Epithelial cell of esophagus (primary cell): ENCODE measurements at places on chromosomes 12 and 14.
A peak's percentile ranks its signal among the peaks of the same experiment; 100 is the strongest.

DNA sequence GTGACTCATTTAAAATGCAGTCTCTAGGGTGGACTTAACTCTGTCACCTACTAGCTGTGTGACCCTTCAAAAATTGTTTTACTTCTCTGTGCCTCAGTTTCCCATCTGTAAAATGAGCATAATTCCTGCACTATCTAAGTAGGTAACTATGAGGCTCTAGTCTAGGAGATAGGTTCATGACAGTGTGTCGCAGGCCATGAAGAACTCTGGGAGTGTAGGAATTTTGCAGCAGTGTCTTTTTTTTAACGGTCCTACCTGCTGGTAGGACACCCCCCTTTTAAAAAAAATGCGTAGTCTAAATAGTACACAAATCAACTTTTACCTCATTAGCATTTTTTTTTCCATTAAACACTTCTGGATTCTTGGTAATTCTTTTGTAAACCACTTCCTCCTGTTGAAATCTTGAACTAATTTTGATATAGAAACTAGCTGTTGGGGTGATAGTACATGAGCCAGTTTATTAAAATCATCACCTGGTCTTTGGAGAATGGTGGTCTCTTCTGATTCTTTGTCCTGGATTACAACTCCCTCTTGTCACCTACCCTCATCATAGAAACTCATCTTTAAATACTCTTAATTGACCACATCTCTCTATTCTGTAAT lies 86.0 kb upstream of the SLC38A2 start:
- DNase-seq: no peak

- DNase-seq: peak; percentile 81
Measured at GRCh38 chr12:54603173-54603814, 14.8 kb upstream of the PPP1R1A start.

- DNase-seq: no peak
Measured at GRCh38 chr12:39441189-39441962, 1.5 kb downstream of the KIF21A start.

- DNase-seq: peak; percentile 71
Measured at GRCh38 chr12:69468237-69469026, 1.8 kb upstream of the FRS2 start.

GRCh38 chr14:36627981-36628380 lies 33.7 kb upstream of the PAX9 start:
- DNase-seq: peak; percentile 14

- no peak for DNase-seq
Measured at GRCh38 chr14:104585966-104586697, 6.6 kb downstream of the C14orf180 start.

DNA sequence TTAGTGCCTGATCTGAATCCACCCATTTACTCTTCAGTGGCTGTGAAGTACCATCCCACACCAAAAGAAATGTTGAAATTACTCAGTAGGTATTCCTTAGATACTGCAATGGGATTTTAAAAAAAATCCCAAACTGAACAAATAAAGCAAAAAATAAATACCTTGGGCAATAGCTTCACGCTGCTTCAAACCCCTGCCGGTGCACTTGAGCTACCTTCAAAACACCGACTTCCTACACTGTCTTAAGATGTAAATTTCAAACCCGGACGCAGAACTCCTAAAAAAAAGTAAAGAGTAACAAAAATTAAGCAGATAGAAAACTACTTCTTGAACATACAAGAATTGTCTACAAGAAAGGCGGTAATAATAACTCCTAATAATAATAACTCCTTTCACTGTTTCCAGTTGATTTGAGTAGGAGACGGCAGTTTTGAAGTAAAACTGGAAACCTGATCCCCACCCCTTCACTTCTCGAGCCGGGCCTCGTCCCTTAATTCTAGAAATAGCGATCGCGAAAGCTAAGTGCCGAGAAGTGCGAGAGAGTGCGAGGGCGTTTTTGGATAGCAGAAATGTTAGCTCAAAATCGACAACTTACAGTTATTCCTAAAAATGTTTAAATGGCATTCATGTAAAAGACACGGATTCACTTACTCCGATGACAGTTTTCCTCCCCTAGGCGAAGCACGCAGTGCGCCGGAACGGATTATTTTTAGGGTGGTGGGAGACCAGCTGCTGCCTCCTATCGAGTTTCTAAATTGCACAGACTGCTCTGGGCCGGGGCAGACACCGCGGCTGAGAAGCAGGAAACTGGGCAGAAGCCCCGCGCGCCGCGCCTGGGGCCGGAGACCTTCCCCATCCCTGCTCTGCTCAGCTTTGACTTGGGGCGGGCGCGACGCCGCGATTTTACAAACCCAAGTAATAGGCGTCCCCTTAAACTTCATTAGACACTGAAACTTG lies at the start of gene ABCC9:
ABCC9 (minus strand) TSS at position 878 of the 957 bp plus-strand sequence. CDS start 4,752 bp downstream, outside the sequence.
- DNase-seq: peak; percentile 4

- no peak for DNase-seq
Measured at GRCh38 chr12:132392389-132393244, 63.2 kb upstream of the GALNT9 start.

DNA sequence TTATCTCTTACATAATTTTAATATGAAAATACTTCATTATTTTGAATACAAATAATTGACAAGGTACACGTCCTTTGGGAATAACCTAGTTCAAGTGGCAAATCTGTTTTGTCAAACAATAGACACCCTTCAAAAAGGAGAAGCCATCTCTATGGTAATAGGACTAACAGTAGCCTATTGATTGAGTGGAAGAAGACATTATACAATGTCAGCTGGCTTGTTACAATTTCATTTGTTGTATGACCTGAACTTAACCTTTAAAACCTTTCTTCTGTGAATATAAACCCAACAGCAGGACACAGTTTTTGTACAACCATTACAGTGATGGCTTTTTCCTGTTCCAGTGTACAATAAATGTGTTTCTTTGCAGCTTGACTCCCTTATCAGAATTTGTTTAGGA lies 8.1 kb downstream of the TMEM260 start:
- no peak for DNase-seq

- DNase-seq: peak; percentile 76
Measured at GRCh38 chr14:65206448-65207096, 104.3 kb upstream of the MAX start.

DNA sequence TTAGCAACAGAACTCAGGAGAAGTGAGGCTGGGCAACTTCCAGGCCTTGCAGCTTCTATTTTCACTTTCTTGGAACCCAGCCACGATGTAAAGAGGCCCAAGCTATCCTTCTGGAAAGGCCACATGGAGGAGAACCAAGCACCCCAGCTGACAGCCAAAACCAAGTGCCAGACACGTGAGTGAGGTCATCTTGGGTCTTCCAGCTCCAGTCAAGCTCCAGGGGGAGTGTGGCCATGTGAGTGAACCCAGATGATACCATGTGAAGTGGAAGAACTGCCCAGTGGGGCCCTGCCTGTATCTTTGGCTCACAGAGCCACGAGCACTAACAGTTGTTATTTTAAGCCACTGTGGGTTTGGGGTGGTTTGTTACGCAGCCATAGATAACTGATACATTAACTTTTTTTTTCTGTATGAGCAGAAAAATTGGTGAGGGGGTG lies 126.8 kb upstream of the MAP1LC3B2 start:
- no peak for DNase-seq

- no peak for DNase-seq
Measured at GRCh38 chr14:76125511-76125910, 26.2 kb upstream of the GPATCH2L start.

DNA sequence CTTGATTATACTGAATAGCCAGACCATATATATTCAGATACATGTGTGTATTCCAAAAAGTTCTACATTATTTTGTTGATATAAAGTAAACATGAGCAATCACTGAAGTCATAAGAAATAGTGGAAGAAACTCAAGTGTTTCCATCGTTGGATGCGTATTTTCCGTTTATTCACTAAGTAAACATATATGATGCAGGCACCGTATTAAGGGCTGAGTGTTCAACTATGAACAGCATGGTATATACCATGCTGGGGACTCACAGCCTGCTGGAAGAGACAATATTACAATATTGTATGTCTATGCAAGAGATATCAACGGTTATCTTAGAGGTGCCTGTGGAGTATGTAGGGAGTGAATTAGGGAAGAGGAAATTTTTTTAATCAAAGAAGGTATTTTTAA lies 1.2 kb downstream of the PYROXD1 start:
- peak; percentile 15 for DNase-seq

DNA sequence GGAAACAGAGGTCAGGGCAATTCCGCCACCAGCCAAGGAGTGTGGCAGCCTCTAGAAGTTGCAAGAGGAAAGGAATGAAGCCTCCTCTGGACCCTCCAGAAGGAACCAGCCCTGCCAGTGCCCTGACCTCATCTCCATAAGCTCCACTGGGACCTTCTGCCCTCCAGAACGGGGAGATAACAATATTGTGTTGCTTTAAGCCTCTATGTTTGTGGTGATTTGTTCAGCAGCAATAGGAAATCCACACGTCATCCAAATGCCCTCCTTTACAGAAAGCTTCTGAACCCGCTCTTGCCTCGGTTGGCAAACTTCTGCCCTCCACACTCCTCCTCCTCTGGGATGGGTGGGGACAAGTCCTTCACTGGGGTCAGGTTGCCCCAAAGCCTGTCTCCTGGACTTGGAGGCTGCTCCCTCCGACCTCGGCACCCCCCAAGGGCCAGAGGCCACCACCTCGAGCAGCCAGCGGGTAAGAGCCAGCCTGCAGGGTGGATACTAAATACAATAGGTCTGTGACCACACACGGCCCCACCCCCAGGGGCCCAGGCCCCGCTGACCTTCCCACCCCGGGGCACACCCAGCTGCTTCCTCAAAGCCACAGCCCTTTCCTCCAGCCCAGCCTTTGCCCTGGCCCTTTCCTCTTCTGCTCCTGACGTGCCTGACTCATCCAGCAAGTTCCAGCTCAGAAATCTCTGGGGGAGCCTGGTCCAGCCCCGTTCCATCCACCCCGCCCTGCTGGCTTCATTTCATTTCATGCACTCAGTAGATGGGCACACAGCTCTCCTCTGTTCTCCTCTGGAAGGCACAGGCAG lies 58.7 kb upstream of the NCOR2 start:
- DNase-seq: peak; percentile 62

DNA sequence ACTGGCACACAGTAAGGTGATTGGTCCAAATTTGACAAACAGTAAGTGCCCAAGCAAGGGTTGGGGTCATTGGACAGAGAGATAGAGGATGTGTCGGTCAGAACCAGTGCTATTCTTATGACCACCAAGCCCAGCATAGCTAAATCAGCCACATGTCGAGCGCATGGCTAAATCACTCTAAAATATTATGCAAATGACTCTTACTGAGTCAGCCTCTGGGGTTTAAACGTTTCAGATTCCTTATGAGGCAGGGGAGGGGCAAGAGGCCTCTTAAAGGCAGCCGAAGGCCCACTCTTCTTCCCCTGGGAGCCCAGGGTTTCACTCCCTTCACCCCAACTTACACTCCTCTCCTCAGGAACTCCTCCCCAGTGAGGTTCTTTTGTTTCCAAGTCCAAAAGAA lies 603 bp upstream of the ENDOU start:
- DNase-seq: peak; percentile 61

GRCh38 chr12:108980831-108981618 lies 39.8 kb downstream of the SVOP start:
- DNase-seq: no peak

DNA sequence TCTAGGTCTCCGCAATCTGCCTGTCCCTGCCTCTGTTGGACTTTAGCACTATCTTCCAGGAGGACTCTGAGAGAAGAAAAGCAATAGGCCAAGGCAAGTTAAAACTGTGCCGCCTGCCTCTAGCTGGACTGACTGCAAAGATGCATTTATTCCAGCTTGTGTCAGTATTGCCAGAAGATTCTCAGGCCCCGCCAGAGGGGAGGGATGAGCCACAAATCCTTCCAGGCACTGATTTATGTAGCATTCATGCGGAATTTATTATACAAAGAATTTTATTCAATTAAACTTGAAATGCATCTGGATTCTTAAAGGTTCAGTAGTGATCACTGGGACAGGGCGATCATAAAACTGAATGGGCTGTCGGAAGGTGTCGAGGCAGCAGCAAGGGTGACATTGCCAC lies 19.8 kb downstream of the MMAB start:
- DNase-seq: no peak

DNA sequence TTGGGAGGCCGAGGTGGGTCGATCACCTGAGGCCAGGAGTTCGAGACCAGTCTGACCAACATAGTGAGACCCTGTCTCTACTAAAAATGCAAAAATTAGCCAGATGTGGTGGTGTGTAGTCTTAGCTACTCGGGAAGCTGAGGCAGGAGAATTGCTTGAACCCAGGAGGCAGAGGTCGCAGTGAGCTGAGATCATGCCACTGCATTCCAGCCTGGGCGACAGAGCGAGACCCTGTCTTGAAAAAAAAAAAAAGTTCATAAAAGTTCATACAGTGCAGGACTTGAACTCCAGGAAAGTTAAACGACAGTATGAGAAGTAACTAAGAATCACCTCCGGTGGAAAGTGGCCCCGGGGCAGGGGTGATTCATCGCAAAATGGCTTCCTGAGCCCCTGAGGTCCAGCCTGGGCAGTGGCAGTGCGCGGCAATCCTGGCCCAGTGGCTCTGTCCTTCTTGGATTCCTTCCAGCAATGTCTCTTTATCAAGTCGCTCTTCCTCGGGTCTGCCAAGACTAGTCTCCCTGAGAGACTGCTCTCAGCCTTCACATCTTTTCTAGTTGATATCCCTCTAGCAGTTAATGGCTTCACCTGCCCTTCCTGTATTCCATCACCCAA lies 16.7 kb upstream of the MAP1LC3B2 start:
- DNase-seq: no peak

DNA sequence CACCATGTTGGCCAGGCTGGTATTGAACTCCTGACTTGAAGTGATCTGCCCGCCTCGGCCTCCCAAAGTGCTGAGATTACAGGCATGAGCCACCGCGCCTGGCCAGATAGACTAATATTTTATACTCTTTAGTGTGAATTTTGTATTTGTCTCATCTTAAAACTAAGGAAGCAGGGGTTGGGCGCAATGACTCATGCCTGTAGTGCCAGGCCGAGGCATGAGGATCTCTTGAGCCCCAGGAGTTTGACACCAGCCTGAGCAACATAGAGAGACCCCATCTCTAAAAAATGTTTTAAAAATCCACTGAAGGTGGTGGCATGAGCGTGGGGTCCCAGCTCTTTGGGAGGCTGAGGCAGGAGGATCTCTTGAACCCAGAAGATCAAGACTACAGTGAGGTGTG lies 9.0 kb downstream of the DYNC1H1 start:
- DNase-seq: peak; percentile 43

DNA sequence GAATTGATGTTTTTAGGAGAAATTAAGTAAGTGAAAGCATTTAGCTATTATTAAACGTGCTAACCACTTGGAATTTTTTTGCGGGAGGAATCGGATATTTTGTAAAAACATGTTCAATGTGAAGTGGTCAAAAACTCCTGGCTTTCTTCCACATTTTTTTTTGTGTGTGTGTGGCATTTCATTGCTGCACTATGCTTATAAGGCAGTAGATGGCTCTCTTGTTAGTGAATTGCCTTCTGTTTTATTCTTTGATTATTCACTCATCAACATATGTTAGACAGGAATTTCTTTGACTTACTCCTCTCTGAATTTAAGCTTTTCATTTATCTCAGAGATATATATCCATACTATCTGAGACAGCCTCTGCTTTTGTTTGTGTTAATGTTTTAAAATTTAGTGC lies 71.3 kb downstream of the DERA start:
- DNase-seq: no peak

GRCh38 chr14:104643306-104643705 lies 38.7 kb upstream of the TMEM179 start:
- DNase-seq: no peak
